ENCODE measurements at places on chromosomes 11 and 22.

DNA sequence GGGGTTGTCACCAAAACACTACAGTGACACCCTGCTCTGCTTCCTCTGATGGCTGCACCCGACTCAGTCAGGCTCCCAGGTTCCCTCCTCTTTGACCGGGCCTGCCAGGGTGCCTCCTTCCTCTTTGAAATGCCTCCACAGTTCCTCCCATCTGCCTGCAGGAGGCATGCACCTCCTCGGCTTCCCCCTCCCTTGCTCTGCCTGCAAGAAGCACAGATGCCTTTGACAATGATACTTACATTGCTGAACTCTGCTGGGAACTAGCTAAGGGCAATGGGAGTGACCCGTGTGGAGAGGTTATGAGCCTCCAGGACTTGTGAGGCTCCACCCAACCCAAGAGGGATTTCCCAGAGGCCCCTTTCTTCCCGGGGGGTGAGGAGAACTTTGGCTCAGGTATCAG lies 674.1 kb downstream of the OPCML start:
- DNase-seq: peak; percentile 68

GRCh38 chr11:99015634-99016454 lies 4.9 kb upstream of the CNTN5 start:
- peak; percentile 39 for DNase-seq

- peak; percentile 72 for DNase-seq
These were observed 35.0 kb upstream of the CRTAM start for GRCh38 chr11:122803306-122803705.

DNA sequence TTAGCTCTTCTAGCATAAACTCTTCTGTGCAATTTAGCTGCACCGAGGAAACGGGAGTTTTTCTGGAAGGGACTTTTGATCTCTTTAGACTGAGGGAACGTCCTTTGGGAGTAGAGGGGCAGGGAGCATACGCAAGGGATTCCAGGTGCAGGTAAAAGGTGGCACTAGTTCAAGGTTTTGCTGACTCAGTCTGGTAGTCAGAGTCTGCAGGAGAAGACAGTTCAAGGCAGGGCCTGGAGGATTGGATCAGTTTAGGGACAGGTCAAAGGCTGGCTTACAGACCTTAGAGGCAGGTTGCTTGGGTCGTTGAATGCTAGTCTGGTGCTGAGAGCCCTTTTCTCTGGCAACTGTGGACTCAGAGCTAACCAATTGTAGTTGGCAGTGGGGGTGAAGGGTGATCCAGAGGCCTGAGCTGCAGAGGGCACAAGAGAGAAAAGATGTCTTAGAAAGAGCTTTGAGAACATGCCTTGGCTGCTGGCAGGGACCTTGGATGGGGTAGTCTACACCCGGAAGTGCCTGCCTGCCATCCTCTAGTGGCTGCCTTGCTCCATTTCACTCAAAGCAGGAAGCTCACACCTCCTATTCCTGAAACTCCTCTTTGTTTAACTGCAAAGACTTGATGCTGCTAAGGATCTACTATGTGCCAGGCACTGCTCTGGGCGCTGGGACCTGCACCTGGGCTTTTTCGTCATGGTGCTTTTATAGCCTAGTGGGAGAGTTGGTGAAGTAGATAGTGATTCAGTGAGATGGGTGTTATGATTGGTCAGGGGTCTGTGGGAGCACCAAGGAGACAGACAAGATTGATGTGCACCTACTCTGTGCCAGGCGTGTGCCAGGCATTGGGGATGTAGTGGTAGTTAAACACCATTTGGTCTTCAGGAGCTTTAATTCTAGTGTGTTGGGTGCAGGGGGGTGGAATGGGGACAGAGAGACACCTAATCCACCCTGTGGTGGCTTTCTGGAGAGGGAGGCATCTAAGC lies 17.1 kb downstream of the MIAT start:
- no peak for DNase-seq

DNA sequence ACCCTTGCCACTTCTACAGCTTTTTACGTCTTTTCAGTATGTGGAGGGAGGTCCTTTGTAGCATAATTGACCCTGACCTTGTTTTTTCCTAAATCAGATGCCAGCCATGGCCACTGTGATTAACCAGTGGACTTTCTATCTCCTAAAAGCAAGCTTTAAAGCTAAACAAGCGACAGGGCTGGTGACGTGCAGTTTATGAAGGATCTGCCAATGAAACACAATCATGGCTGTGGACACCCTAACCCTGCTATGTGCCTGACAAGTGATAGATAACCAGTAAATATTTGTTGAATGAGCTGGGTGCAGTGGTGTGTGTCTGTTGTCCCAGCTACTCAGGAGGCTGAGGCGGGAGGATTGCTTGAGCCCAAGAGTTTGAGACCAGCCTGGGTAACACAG lies 64.2 kb downstream of the LIF start:
- no peak for DNase-seq

GRCh38 chr11:130550984-130551383 lies 102.5 kb downstream of the ADAMTS15 start:
- DNase-seq: no peak

DNA sequence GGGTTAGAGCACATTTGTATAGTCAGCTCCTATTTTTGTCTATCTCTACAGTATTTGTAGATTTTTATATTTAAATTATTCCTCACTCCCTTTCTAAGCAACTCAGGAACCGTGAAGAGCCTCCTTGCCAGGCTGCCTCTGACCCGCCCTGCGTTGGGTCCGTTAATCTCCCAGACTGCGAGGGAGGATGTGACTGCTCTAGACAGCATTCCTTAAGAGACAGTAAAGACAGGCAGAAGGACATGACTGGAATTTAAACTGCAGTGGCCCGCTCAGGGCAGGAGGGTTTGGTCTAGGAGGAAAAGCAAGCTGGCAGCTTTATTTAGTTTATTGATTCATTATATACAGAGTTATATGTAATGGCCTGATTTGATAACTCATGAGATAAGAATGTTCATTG lies 413.7 kb downstream of the TMEM135 start:
- peak; percentile 36 for DNase-seq
